Activated CD8-positive, alpha-beta memory T cell treated with anti-CD3 and anti-CD28 coated beads, Interleukin-2, amount 50 U/mL, for 4 hours (primary cell): ENCODE measurements at places on chromosomes 1 and 21.

DNA sequence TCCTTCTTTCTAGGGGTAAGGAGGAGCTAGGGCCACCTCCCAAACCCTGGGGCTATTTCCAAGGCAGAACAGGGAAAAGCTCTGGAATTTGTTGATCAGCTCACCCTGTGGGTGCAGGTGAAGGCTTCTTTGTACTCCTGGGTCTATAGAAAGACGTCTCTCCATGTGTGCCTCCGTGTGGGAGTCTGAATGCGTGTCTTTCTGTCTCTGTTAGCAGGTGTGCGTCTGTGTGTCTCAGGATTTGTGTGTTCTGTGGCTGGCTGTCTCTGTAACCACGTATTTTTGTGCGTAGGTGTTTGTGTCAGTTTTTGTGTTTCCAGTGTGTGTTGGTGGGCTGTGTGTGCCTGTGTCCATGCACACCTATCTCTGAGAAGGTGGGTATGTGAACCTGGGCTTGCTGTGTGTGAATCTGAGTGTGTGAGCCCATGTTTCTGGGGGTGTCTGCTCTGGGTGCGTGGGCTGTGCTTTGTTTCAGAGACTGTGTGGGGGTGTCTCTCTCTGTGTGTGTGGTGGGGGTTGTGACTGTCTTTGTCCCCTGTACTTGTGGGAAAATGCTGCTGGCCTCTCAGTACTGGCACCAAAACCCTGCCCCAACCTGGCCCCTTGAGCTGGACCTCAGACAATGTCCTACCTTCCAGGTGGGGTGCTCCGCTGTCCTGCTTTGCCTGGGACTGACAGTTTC lies 12.7 kb upstream of the ETV3L start:
- DNase-seq = no peak

DNA sequence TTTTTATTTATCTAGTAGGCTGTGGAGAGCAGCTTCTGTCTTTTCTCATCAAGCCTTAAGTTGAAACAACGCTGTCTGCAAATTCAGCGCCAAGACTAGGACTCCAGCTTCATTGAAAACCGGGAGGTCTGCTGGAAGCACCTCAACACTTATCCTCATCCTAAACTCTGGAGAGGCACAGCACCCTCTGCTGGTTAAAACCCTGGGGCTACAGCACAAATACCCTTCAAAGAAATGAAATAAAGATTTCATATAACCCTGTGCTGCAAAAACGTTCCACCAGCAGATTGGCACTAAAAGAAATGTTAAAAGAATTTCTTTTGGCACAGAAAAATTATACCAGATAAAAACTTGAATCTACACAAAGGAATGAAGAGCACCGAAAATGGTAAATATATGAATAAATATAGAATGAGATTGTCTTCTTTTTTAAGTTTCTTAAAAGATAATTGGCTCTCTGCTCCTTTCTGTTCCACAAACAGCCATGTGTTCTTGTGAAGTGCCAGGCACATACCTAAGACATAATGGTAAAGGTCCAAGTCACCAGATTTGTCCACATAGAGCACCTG lies 227.7 kb upstream of the SAMSN1 start:
- DNase-seq = peak; percentile 50

- DNase-seq = no peak
Measured at GRCh38 chr1:25481625-25482024, 50.9 kb downstream of the MACO1 start.

- DNase-seq = no peak
Measured at GRCh38 chr1:200780545-200781369, 42.1 kb downstream of the CAMSAP2 start.

DNA sequence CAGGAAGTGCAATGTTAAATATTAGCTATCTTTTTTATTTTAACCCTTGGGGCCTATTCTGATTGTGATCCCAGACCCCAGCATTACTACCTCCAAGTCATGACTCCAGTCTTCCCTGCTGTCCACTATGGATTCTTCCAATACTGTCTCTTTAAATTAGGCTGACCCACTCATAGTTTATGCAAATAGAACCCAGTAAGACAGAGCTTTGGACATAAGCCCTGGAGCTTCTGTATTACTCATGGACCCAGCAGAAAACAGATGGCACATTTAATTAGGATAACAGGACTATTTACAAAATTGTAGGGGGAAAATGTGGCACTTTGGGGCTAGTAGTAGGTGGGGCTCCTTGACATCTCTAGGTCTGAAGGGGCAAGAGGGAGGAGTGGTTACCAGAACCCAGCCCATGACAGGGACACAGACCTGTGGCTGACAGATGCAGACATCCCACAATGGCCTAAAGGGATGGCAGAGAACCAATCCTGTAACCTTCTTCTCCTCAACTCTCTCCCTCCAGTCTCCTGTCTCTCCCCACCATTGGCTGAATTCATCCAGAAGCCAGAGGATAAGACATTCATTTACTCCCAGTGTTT lies 233.5 kb downstream of the OMA1 start:
- no peak for DNase-seq

DNA sequence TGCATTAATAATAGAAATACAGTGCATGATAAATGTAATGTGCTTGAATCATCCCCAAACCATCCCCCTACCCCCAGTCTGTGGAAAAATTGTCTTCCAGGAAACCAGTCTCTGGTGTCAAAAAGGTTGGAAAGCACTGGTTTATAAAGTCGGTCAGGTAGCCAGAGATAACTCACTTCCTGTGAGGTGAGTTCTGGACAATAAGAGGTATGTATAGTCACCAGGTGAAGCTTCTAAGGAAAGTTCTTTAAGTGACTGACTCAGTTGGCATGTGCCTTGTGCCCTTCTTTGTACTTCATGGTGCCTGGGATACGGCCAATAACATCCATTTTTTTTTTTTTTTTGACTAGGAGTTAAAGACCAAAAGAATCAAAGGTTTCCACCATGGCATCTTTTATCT lies 103.7 kb downstream of the GPATCH2 start:
- no peak for DNase-seq

DNA sequence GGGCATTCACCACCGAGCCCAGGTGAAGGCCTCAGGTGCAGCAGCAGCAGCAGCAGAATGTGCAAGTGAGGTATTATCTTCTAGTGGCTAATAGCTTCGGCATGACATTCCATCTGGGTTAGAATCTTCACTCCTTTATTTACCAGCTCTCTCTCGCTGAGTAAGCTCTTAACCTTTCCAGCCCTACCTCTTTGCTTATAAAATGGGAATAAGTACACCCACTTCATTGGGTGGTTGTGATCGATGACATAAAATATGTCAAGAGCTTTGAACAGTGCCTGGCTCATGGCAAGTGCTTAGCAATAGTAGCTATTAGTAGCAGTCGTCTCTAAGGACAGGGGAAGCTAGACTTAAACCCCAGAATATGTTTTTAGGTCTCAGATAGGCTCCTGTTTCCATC lies 149.5 kb downstream of the NOS1AP start:
- no peak for DNase-seq

- no peak for DNase-seq
Measured at GRCh38 chr1:106937104-106937503, 119.4 kb upstream of the PRMT6 start.

DNA sequence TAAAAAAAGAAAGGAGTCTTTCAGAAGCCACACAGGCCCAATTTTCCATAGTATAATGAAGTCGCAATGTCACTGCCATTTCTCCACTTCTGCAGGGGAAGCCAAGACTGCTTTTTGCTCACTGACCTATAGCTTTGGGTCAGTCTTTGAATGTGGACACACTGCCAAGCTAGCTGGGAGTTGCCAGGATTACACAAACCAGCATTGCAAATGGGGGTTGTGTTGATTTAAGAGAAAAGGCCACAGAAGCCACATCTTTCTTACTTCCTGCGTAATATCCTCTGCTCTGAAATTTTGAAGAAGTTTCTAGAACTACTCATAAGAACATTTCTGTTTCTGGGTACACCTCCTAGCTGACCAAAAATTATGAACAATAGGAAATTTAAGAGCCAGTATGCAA lies 45.8 kb upstream of the SAMSN1 start:
- no peak for DNase-seq

GRCh38 chr1:2555634-2556276 lies 416 bp upstream of the TNFRSF14 start:
- DNase-seq = peak; percentile 62

DNA sequence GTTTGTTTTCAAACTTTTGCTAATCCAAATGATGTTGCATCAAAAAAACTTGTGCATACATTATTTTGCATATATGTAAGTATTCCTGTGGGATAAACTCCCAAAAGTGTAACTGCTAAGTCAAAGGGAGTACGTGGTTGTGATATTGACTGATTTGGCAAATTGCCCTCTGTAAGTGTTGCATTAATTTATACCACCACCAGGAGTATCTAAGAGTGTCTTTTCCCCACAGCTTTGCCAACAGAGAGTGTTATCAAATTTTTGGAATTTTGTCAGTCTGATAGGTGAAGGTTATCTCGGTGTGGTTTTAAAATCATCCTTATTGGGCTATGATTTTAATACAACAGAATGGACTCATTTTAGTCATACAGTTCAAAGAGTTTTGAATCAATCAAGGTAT lies 30.1 kb upstream of the PARP1 start:
- DNase-seq = no peak

DNA sequence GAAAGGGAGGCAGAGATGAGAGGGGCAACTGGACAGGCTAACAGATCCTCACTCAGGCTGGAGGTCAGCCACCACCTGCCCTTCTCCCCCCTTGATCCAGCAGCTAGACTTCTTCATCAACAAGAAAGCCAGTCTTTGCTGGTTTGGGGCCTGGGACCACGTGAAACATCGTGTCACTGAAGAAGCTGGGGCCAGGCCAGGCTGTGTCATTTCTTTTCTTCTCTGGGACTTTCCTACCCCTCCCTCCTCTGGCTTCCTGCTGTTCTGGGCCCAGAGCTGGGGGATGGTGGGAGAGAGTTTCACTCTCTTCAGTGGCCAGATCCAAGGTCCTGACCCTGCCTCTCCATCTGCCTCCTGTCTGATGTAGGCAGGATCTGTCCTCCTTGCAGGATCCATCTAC lies 18.1 kb upstream of the SLC26A9 start:
- no peak for DNase-seq

GRCh38 chr1:18486195-18486594 lies 5.5 kb downstream of the KLHDC7A start:
- no peak for DNase-seq

DNA sequence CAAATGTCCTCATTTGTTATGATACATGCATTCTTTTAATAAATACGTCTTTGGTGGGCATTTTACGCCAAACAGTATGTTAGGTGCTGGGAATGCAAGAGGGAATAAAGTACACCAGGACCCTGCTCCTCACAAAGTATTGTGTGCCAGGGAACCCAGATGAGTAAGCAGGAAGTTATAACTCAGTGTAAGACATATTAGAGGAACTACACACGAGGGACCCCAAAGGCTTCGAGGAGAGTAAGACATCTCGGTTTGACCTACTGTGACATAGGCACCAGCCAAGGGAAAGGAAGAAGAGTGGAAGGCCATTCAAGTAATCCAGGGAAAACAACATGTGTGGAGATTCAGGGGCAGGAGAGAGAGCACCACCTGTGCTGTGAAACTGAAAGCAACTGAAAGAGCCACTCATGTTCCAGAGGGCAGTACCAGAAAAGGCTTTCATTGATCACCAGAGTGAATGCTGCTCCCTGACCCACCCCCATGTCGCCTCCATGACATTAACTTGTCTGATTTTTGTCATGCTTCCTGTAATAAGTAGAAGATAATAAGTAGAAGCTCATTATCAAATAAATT lies 542.5 kb upstream of the PKN2 start:
- DNase-seq = no peak

DNA sequence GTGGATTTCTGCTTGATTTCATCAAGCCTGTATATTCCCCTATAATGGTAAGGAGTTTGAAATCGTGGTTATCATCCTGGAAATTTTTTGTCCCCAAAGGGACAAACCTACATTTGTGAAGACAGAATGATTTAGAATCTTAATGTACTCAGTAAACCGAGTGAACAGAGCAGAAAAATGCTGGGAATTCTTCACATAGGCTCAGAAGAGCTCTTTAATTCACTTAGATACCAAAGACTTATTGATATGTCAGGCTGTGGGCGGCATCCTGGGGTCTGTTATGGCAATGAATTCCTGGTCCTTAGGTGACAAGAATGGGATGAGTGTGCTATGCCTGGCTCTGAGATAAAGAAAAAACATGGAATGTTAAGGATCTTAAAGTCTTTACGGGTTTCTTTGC lies 74.9 kb downstream of the ROR1 start:
- DNase-seq = no peak

GRCh38 chr1:240808381-240808780 lies 196.4 kb upstream of the GREM2 start:
- DNase-seq = no peak

DNA sequence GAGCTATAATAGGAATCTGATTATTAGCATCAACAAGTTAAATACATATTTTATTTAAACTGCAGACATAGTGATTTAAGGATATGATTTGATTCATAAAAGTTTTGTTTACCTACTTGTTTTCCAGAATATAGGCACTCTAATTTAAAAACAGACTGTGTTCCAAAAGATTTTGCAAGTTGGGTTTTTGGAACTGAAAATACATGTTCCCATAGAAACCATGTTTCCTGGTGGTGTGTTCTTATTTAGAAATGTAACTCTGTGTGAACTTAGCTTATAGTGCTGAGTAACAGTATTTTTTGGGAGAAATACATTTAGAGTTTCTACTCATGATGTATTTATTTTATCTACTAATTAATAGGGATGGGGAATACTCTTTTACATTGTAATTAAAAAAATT lies 21.8 kb downstream of the USP25 start:
- no peak for DNase-seq

DNA sequence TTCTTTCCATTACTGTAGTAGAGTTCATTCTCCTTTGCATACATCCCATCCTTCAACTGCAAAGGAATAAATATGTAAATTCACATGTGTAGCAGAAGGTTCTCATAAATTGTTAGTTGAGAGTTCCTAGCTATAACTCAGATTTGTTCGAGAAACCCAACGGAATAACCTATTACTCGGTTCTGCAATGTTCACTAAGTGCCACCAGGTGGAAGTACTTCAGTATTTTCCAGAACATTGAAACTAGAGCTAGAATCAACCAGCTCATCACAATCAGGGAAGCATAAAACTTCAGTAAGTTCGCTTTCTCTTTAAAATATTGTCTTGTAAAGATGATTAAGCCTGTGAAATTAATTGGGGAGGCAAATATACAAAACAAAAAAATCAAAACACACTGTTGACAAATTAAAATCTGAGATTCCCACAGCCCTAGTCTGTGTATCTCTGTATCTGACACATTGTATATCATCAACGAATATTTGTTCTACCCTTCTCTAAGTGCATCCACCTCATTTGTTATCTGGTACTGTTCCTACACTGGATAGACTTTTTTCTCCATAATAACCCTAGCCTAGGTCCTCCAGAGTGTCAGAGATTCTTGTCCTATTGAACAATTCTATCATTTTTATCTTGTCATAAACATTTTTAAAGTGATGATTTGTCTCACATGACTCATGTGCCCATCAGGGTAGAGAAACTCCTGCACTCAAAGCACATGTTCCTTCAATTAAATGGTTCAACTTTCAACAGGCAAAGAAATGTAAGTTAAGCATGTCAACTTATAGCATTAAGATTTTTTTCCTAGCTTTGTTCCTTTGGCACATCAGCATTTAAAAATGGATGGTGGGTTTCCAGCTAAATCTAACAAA lies 31.9 kb downstream of the MROH9 start:
- no peak for DNase-seq

- no peak for DNase-seq
Measured at GRCh38 chr1:94709891-94710581, 110.1 kb upstream of the SLC44A3 start.

- no peak for DNase-seq
Measured at GRCh38 chr1:152505083-152505482, 5.5 kb upstream of the LCE5A start.
